CD4-positive, alpha-beta T cell treated with Interleukin-21 for 1 hour (primary cell): ENCODE measurements at places on chromosomes 4 and X.

- no peak for DNase-seq
Observed at GRCh38 chr4:73734530-73735001, 5.8 kb upstream of the CXCL8 start.

GRCh38 chr4:151854731-151855130 is 93.9 kb upstream of the GATB start:
- DNase-seq: no peak

DNA sequence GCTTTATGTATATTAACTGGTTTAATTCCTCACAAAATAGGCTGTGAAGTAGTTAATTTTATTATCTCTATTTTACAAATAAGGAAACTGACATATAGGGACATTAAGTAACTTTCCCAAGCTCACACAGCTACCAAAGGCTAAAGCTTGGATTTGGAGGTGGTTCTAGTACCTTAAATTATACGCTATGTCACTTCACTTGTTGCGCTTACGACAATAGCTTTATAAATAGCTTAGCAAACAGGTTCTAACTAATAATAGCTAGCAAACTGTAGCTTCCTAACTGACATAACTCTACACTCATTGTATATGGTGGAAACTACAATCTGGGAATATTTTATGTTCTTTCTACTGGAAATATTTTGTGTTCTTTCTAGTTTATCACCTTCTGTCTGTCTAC is 666.4 kb upstream of the CPEB2 start:
- no peak for DNase-seq

DNA sequence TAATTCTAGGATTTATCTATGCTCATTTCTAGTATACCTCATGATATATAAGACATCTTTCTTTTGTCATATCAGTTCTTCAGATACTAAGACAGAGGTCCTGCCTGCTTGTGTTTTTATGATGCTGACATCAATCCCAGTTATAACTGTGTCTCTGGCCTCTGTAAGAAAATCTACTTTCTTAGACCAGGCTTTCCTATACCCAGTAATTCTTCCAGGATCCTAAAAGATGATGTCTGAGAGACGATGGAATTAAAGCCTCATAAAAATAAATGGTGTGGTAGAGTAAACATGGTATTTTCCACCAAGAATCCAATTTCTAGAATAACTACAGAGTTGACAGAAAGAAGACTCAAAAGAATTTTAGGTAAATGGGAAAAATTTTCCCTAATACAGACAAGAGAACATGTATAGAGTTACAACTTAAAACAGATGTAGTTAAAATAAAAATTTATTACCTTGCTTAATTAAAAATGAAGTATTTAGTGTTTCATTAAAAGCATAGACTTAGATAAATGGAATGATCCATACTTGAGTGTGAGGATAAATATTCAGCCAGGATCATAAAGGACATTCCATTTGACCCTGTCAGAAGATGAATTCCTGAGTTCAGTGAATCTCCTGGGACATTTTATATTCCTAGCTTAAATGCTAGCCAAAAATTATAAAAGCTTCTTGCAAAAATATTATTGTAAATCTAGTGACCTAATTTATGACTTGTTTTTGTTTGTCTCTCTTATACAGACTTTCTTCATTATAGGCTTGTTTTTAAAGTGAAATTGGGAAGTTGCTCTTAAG is 137.4 kb downstream of the PDLIM5 start:
- DNase-seq: no peak

DNA sequence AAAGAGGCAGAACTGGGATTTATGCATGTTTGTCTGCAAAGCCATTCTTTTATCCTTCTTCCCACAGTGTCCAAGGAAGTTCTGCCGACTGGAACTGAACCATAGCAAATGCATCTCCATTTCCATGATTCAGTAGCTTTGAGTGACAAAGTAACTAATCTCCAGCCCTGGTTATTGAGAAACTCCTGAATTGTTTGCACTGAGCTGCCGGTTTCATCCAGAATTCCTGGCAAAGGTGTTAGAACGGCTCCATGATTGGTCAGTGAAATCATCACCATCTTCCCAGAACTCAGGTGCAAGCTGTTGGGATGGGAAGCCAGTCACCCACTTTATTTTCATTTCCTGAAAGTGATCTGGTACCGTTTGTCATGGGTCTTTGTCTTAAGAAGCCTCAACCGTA is 47.0 kb upstream of the SLC34A2 start:
- DNase-seq: no peak

DNA sequence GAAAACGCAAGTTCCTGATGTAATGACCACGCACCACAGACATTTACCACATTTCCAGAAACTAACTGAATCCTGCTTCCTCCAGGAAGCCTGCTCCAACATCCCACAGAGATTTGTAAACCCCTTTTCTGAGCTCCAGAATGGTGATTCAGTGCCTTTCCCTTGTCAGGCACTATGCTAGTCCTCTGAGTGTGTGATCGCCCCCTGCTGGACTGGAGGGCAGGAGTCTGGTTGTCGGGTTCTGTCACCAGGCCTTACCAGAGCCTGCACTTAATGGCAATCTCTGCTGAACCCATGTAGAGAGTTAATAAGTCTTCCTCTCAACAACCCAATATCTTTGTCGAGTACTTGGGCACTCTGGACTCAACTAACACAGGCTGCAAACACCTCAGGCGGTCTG is 14.5 kb upstream of the KDM5C start:
- no peak for DNase-seq
